Naive thymus-derived CD8-positive, alpha-beta T cell (primary cell): ENCODE measurements at places on chromosomes 2 and 18. TPM values are rescaled to one million over a fixed set of nuclear protein-coding genes. Genes with fewer than 3 reads are reported as not detected.

- no peak for DNase-seq
These were observed 12.1 kb downstream of the LTBP1 start for GRCh38 chr2:32958821-32959220.

DNA sequence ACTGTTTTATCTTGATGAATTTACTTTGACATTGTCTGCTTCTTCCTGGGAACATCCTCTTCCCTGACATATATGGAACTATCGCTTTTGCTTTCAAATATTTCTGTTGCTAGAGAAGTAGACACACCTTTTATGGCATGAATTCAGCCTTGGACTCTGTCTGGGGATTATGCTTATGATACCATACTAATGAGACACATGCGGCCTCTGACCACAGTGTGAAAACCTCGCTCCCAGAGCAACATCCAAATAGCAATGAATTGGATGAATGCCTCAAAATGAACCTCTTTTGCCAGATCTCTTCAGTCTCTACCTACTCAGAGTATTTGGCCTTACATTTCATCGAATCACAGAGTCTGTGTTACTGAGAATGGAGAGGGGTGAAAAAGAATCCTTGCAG lies 70.9 kb downstream of the PIEZO2 start:
- no peak for DNase-seq

DNA sequence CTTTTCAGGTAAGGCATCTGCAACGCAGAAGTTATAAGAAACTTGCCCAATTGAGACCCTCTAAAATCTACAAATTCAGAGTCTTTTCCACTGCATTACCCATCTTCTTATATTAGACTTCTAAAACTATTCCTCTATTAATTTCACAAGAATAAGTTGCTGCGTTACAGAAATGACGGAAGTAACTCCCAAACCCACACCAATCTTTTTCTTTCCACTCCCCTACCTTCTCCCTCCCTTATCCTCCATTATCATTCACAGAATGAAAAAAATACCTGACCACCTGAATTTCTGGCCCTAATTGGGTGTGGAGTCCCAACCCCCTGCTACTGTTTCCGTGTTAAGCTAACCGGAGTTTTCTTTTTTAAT lies 689 bp downstream of the RPRD1A start:
- DNase-seq = no peak

GRCh38 chr2:237128026-237128703 lies 42.5 kb downstream of the COPS8 start:
- no peak for DNase-seq

DNA sequence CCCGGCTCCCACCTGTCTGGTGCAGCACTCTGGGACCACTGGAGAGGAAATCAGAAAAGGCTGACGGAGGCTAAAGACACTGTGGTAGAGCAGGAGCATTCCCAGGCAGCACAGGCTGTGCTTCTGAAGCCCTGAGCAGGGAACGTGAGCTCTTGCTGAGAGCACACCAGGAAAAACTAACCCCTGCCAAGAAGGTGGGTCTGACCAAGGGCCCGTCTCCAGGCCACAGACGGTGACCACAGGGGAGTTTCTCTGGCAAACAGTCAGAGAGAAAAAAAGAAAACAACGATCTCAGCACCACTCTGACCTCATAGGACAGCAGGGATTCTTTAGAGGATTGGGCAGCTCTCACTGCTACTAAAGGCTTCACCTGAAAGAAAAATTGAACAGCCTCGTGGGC lies 201.4 kb downstream of the AFF3 start:
- DNase-seq = no peak

- no peak for DNase-seq
These were observed 976.3 kb downstream of the DSC3 start for GRCh38 chr18:30066288-30066687.

DNA sequence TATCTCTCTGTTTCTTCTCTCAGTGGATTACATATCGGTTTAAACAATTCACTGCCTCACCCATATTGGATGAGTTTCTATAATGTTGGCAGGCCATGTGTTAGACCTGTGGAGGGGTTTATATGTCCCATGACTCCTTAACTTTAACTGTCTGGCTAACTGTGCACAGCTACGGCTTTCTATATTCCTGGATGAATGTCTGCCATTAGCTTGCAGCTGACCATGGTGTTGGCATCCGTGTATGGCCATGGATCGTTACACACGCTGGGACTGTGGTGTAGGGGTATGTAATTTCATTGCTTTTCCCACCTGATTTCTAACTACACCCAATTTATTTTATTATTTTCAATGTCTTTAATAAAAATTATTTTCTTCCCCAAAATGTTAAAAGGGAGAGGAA lies 3.3 kb upstream of the TANC1 start:
- DNase-seq = no peak

GRCh38 chr18:3248062-3248657 lies 559 bp downstream of the MYL12A start:
- DNase-seq = no peak

GRCh38 chr2:55943466-55943865 lies 19.9 kb upstream of the EFEMP1 start:
- DNase-seq = no peak

DNA sequence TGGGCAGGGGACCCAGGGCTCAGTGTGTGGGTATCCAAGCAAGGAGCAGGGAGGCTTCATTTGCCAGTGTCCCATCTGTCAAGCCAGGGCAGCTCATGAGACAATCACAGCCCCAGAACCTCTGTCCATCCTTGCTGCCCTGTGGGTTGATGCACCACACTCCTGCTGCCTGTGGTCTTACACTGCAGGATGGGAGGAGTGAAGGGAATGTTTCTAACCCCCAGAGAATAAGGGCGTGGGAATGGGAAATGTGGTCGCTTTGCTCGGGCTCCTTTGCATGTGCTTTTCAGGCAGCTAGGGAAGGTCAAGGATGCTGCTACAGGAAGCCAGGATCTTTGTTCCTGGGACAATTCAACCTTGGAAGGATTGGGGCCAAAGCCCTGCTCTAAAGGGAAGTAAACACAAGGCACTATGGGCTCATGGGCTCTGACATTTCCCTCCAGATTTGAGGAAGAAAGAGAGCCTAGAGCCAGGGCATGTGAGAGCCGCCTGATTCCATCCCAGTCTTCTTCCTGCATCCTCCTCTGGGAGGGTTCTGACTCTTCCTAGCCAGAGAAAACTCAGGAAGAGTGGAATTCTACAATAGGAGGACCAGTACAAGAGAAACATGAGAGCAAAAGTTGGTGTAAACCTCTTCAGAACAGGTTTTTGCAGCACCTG lies 18.8 kb upstream of the MAP3K20 start:
- DNase-seq = no peak

GRCh38 chr2:201969241-201969937 lies 64.3 kb upstream of the FZD7 start:
- no peak for DNase-seq

- no peak for DNase-seq
These were observed 1.8 kb downstream of the DTNB start for GRCh38 chr2:25671622-25672021.

GRCh38 chr2:225074366-225074765 lies 32.1 kb upstream of the DOCK10 start:
- DNase-seq = no peak

DNA sequence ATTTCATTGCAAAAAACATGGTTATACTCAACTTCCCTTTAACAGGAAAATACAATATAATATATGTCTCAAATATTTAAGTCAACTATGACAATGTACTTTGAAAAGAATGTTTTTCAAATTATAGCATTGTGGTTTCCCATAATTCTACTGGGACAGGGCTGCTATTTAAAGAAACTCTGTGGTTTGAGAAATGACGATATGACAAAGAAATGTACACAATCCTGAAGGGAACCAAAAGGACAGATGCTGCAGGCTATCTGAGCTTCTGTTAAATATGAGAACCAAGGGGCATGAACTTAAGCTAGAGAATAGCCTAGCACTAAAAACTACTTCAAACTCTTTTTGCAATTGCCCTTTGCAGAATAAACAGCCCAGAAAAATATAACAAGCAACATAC lies 415.9 kb downstream of the GRB14 start:
- no peak for DNase-seq

DNA sequence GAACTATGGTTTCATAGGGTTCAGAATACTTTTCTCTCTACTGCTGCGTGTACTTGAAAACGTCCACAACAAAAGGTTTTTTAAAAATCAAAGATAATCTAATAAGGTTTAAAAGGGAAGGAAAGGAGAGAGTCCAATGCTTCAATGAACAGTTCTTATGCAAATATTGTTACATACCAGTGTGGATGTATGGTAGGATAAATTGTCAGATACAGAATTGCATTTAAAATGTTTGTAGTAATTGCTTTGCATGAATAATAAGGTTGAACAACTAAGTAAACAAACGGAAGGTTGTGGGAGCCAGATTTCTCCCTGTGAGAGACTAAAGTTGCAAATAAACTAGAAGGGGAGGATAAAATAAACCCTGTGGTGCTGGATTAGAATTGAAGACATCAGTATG lies 53.8 kb upstream of the RBBP8 start:
- DNase-seq = no peak

DNA sequence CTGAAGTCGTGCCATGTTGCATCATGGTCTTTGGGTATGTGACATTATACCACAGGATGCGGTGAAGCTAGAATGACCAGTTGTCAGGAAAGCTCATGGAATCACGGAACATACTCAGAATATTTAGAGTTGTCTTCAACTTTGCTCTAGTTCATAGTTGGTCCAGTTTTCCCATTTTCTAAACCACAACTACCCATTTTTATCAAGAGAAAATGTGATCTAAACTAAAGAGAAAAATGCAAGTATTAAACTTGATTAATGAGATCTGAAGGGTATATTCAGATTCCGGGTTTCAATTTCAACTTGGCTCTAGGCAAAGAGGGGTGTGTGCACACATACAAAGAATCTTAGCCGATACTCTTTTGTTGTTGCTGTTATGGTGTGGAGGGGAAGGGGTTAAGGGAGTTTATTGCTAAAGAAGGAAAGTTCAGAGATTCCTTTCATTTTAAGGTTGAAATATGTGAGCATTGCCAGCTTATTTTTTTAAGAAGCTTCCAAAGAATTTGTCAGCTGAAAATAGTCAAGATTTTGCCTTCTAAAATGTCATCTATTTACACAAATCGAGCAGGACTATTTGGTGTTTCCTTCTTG lies 516.6 kb upstream of the ZEB2 start:
- DNase-seq = no peak

DNA sequence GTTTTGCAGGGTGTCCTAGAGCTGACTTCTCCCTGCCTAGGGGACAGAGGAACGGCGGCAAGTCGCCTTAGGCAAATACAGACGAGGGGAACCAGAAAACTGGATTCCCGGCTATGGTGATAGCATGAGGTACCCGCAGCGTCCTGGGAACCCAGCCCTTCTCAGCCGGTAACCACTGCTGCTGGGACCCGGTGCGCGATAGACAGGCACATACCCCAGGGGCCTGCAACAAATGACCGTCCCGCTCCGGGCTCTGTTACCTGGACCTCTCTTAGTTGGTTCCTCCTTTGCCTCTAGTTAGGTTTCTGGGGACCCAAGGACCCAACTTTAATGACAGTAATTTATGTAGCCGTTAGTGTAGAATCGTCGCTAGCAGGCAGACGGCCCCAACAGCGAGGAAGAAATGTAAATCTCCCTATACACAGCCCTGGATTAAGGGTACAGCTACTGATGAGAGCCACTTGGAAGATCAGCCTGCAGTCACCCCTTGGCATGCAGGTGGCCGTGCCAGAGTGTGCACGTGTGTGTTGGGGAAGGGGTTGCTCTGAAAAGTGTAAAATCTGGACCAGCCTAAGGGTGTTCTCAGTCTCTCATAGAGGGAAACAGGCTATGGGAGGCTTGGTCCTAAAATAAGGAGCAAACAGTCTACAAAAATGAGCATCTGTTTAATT lies 819 bp upstream of the SERPINE2 start:
- DNase-seq = no peak

- no peak for DNase-seq
These were observed 132.2 kb upstream of the RASGRP3 start for GRCh38 chr2:33344230-33344629.

DNA sequence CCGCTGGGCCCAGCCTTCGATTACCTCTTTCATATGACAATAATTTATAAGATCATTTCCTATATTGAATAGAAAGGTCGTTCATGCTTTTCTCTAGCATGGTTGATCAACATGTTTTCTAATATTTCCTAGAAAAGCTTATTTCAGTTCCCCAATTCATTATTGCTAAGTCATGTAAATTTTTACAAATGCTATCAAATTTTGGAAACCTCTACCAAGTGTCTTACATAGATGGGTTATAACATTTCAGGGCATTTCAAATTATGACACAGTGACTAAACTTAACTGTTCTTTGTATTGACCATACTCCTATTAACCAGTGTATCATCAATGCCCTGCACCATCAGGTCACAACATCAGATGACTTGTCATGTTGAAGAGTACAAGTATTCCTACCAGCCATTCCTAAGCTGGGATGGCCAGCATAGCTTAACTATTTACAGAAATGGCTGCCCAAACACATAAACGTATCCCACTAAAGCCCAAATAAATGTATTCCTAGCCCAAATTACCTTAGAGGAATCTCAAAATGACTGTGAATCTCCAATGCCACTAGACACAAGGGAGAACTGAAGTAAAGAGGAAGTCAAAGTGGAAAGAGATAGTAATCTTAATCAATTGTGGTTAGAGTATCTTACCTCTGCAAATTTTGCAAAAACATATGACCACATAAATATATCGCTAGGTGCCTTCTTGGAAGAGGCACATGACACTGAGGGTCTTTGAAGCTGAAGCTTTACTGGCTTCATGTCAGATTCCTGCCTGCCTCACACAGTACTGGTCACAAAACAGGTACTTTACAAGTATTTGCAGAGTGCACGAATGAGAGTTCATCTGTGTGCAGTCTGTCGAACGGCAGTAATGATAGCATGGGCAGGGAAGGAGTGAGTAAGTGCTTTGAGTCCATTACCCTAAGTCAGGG lies 87.3 kb upstream of the TLK1 start:
- no peak for DNase-seq

- no peak for DNase-seq
These were observed 210.7 kb downstream of the KLHL29 start for GRCh38 chr2:23595601-23596251.

- DNase-seq = no peak
These were observed 23.3 kb upstream of the EPAS1 start for GRCh38 chr2:46273919-46274318.

DNA sequence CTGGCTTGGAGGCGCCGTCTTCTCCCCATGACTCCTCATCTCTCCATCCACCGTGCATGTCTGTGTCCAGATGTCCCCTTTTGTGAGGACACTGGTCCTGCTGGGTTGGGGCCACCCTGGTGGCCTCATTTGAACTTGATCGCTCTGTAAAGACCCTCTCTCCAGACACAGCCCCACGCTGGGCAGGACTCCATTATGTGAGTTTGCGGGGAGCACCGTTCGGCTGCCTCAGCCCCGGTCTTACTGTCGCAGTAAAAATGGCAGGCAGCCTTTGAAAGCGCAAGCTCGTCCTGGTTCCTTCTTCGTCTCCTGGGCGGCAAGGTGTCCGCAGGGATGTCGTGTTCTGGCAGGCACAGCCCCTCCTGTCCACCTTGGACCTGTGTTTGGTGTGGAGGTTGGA lies 17.7 kb downstream of the NFATC1 start:
- DNase-seq = no peak

The KANSL3 gene
- polyA plus RNA-seq = 11.4 TPM

The FHOD3 gene
- polyA plus RNA-seq = not detected

The RGPD3 gene
- 0.17 TPM for polyA plus RNA-seq

The FBXO48 gene
- 0.19 TPM for polyA plus RNA-seq

The CRYGC gene
- polyA plus RNA-seq = not detected

The ANKRD30BL gene
- polyA plus RNA-seq = not detected

The MPP4 gene
- not detected for polyA plus RNA-seq

The GALNT5 gene
- polyA plus RNA-seq = not detected

The RGPD5 gene
- polyA plus RNA-seq = 6.2 TPM

The ZNF521 gene
- polyA plus RNA-seq = not detected
